IgD-negative memory B cell (primary cell): ENCODE measurements at places on chromosomes 3 and 15. TPM values are rescaled to one million over a fixed set of nuclear protein-coding genes. Genes with fewer than 3 reads are reported as not detected.

CFAP100 gene
- not detected for polyA plus RNA-seq

SLC2A2 gene
- polyA plus RNA-seq, result not detected

FEM1B gene
- 21.5 TPM for polyA plus RNA-seq

MYRIP gene
- polyA plus RNA-seq, result 0.11 TPM

MYZAP gene
- 1.8 TPM for polyA plus RNA-seq

TFDP2 gene
- 29.7 TPM for polyA plus RNA-seq

ADAMTSL3 gene
- not detected for polyA plus RNA-seq

GATA2 gene
- 0.11 TPM for polyA plus RNA-seq

CAPN3 gene
- polyA plus RNA-seq, result 1.3 TPM

STAC gene
- not detected for polyA plus RNA-seq

SLCO3A1 gene
- 3.1 TPM for polyA plus RNA-seq

GOLGA8R gene
- polyA plus RNA-seq, result 0.06 TPM

TMEM212 gene
- polyA plus RNA-seq, result not detected

TP63 gene
- 1.0 TPM for polyA plus RNA-seq
